Smooth muscle cell of the umbilical artery (primary cell): ENCODE measurements at places on chromosomes 16 and 17. TPM values are rescaled to one million over a fixed set of nuclear protein-coding genes. Genes with fewer than 3 reads are reported as not detected.

ARMC5 gene
- 6.5 and 9.1 TPM in 2 replicates for total RNA-seq

USP32 gene
- 57.9 and 85.8 TPM in 2 replicates for total RNA-seq

CMTM1 gene
- total RNA-seq: 1.5 and 1.9 TPM in 2 replicates

MILR1 gene
- 4.0 and 6.2 TPM in 2 replicates for total RNA-seq

CX3CL1 gene
- under 0.01 and 0.18 TPM in 2 replicates for total RNA-seq

TBC1D26 gene
- under 0.01 and 0.18 TPM in 2 replicates for total RNA-seq
